Activated naive CD8-positive, alpha-beta T cell treated with anti-CD3 and anti-CD28 coated beads for 36 hours (primary cell): ENCODE measurements at places on chromosomes 6 and 20. TPM values are rescaled to one million over a fixed set of nuclear protein-coding genes. Genes with fewer than 3 reads are reported as not detected.

The LY6G6D gene
- total RNA-seq = not detected

The OR2B6 gene
- total RNA-seq = not detected

The BANF2 gene
- total RNA-seq = not detected

The TGM2 gene
- not detected for total RNA-seq

The TP53INP2 gene
- 2.6 TPM for total RNA-seq

The OLIG3 gene
- total RNA-seq = 0.10 TPM

The ZBTB12 gene
- total RNA-seq = 3.1 TPM

The OOEP gene
- not detected for total RNA-seq

The PTCHD4 gene
- not detected for total RNA-seq

The TRIM15 gene
- total RNA-seq = 0.29 TPM

The JPH2 gene
- 0.12 TPM for total RNA-seq

The LTA gene
- total RNA-seq = 335 TPM

The SLC32A1 gene
- total RNA-seq = not detected
